ENCODE measurements at places on chromosomes 6 and 20.

DNA sequence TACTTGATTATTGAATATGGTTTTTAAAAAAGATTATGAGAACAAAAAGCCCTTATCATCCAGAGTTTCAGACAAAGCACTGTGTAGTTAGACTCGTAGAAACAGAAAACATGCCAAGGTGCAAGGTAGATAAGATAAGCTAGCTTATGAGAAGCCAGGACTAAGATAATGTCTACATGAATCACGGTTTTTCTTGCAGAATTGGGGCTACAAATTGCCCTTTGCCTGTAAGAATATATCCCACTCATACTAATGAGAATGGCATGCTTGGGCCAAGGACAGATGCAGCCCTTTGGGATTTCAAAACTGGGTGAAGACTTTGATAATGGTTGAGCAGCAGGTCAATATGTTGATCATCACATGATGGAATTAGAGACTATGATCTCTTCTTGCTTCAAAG, 165.3 kb upstream of the PREP start:
- DNase-seq = no peak

DNA sequence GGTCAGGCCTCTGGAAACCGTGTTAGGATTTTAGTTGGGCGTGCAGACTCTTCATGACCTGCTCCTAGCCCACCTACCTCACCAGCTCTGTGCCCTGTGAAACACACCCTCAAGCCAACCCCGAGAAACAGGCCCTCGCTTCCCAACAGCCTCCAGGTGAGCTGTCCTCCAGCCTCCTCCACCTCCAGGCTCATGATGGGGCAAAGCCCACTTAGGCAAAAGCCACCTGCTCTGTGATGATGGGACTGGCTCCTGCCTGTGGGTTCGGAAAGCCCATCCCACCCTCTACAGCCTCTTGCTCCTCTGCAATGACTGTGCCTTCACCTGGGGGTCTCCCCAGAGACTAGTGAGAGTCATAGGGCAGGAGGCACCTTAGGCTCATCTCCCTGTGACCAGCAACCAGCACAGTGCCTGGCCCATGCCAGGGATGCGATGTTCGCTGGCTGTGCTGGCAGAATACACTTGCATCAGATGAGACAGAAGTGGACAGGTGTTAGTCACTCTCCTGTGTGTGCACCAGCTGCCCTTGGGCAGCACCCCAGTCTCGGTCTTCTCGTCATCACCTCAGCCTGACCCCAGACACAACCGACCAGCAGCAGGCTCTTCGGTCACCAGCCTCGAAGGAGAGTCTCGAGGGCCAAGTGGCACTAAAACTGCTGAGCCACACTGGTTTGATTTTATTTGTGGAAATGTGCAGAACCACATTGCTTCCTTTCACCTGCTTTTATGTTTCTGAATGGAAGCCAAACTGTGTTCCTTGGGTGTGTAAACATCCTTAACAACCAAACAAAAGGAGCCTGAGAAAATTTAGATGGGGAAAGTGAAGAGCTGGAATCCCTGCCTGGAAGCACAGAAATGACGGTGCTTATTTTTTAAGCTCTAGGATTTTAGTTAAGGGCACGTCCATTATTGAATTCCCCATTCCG, 10.7 kb downstream of the PXDC1 start:
- no peak for DNase-seq

DNA sequence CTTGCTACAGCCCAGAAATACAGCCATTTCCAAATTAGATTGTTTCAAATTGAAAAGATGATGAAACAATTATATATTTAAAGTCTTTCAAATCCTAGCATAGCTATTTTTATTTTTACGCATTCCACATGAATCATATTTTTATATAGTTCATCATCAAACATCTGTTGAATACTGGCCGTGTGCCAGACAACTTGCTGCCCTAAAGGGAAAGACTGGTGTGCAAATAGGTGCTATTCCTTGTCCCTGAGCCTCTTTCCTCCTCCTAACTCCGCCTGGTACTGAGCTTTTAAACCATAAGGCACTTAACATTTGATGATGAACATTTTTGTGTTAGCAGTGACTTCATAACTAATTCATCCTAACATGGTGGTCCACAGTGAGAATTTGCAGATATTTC, 18.7 kb upstream of the PLCG1 start:
- no peak for DNase-seq

DNA sequence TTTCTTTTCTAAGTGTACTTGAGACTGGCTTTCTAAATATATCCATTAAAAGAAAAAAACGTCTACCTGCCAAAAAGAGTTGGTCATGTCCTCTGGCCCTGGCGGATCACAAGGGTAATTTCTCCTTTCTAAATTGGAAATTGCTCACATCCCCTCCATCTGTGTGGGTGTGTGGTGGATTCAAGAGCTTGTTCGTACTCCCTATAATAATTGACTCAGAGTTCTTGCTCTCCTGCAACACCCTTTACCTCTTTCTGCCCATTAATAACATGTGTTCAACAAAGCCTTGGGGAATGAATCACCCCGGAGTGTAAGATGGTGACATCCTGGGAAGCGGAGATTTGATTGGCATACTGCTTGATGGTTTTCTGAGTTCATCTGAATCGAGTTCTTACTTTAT, 263.8 kb downstream of the ALDH8A1 start:
- DNase-seq = peak; percentile 45

DNA sequence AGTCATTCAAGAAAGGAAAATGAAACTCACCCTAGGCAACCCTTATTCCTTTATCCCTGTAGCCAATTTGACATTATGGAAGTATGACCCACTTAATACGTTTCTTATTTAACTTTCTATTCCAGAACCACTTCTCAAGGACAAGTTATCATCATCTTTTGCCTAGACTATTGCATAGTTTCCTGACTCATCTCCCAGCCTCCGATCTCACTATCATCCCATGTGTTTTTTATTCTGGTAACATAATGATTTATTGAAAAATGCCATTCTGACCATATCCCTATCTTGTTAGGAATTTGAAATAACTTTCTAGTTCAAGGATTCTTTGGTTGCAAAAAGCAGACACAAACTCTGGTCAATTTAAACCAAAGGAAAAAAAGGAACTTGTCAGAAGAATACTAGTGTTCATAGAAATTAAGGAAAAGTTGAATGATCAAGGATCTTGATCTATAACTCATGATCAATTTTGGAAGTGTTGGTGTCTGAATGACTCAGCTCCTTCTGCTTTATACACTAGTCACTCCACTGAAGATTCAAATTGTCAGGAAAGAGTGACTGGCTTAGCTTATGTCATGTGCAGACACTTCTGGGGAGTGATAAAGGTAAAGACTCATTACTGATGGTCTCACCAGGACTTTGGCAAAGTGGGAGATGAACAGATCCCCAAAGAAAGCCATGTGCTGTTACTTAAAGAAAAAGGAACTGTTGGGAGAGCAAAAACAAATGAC, 8.5 kb upstream of the TINAG start:
- DNase-seq = no peak

GRCh38 chr6:81485395-81485794, 267.1 kb downstream of the TENT5A start:
- no peak for DNase-seq

DNA sequence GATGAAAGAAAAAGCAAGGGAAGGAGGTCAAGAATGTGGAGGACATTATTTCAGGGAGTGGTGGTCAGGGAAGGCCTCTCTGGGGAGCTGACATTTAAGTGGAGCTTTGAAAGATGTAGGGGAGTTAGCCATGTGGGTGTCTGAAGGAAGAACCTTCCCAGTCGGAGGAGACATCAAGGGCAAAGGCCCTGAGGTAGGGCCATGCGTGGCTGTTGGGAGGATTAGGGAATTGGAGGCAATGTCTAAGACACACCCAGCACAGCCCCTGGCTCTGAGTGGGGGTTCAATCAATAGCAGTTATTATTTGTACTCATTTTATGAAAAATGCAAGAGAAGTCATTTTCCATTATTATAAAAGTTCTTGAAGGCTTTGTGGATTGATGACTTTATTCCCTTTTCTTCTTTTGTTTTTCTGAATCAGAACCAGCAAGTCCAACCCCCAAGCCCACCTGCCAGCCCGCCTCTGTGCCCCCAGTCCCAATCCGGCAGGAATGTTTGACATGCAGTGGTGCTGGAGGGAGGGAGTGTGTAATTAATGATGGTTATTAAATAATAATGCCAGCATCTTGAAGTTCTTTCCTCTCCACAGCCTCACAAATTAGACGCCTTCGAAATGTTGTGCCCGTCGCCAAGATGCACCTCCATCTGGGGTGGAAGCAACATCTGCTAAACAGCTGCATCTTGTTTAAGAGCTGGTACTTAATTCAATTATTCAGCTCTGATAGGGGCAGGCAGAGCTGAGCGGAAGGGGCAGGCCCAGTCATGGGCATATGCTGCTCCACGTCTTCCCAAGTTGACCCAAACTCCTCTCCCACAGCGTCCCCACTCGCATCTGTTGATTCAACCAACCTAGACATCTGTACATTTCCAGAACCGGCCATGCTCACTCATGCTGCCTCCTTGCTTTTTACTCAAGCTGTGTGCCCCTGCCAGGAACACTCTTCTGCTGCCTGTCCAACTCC, 81.3 kb upstream of the SIRPA start:
- no peak for DNase-seq

DNA sequence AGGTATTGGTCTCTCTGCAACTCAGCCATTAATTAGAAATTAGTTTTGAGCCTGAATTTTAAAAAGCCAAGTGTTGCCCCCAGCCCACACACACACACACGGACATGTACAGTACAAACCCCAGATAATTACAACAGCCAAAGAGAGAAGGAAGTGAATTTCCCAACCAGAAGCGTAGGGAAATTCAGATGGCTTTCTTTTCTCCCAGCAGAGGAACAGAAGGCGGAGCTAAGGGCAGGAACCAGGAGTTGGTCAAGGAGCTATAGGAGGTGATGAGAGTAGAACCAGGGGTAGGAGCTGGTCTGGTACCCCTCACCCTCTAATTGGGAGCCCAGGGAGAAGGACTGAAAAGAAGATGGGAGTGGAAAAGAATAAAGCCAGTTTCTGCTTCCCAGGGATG, 3.9 kb upstream of the ZBTB9 start:
- DNase-seq = peak; percentile 29

GRCh38 chr6:36627801-36628246, 33.7 kb downstream of the SRSF3 start:
- peak; percentile 77 for DNase-seq

GRCh38 chr6:152979116-152979515, 3.7 kb downstream of the FBXO5 start:
- no peak for DNase-seq
